Cardiac muscle cell (in vitro differentiated cells and primary cell): ENCODE measurements at places on chromosomes 4 and X.
A peak's percentile ranks its signal among the peaks of the same experiment; 100 is the strongest.

GRCh38 chr4:2487632-2488031 is 18.7 kb downstream of the RNF4 start:
- DNase-seq = no peak

DNA sequence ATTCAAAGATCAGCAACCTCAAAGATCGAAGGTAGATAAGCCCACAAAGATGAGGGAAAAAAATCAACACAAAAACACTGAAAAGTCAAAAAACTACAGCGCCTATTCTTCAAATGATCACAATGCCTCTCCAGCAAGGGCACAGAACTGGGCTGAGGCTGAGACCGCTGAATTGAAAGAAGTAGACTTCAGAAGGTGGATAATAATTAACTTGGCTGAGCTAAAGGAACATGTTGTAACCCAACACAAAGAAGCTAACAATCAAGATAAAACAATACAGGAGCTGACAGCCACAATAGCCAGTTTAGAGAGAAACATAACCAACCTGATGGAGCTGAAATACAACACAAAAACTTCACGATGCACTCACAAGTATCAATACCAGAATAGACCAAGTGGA is 231.1 kb downstream of the STPG2 start:
- no peak for DNase-seq

DNA sequence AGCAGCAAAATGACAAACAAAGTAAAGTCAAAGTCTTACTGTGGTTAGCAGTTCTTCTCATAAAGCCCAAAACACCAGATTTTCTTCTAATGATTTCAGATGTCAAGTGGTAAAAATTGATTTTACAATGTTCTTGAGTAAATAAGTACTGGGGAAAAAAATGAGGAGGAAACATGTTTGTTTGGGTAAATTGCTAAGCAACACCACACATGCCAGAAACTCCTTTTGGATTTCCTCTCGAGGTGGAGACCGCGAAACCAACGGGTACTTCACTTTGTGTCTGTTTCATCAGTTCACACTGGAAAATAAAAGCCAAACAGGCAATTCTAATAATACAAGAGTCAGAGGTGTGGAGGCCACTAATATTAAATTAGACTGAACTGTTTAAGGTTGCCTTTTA is 4.6 kb upstream of the PKD2 start:
- peak; percentile 29 for DNase-seq

GRCh38 chrX:22889819-22890218 is 109.9 kb upstream of the DDX53 start:
- no peak for DNase-seq

DNA sequence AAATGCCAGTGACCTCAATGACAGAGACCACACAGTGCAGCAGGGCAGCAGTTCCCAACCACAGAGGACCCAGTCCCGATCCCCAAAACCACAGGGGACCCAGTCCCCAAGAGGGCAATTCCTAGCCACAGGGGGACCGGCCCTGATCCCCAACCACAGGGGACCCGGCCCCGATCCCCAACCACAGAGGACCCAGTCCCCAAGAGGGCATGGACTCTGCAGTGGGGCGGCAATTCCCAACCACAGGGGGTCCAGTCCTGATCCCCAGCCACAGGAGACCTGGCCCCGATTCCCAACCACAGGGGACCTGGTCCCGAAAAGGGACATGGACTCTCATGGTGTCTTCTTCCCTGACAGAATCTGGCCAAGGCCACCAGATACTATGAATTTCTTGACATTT is 136.3 kb downstream of the AFAP1 start:
- DNase-seq = no peak

GRCh38 chr4:163744861-163745260 is 250.4 kb downstream of the TMA16 start:
- no peak for DNase-seq

- no peak for DNase-seq
These were observed 17.0 kb downstream of the MAB21L2 start for GRCh38 chr4:150598909-150599308.
